ENCODE measurements at places on chromosomes 7 and 10.

DNA sequence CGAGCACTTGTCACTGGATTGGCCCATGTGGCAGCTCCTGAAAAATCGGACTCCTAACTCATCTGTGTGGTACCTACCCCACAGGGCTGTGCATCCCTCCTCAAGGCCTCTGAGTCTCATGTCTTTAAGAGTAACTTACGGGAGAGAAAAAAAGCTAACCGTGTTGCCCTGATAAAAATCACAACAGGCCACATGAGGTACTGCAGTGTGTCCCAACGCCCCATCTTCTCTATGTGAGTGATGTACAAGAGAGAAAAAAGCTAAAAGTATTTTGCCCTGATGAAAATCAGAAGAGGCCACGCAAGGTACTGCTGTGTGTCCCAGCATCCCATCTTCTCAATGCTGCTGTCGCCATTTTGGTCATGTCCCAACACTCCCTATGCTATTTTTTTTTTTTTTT lies 41.2 kb upstream of the ADRB1 start:
- DNase-seq, result no peak

DNA sequence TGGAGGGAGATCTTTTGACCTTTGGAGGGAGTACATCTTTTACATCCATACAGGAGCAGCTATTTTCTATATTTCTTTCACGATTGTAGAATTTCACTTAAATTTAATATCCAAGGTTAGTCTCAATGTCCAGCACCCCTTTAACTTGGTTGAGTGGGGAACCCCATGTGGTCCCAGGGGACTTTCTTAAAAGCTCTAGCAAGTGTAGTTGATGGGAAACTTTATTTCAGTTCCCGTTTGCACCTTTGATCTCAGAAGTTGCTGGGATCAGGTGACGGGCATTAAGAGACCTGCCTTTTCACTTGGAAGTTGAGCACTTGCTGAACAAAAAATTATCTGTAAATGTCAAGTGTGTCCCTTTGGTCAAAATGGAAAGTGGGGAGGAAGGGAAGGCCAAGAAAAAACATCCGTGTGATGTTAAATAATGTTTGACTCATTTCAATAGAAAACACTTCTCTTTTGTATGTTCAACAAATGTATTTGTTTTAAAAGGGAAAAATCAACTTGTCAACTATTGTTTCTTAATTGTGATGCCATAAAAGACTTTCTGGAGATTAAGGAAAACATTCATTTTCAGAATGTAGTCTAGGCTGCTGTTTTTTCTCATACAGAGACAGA lies 370.1 kb upstream of the GALNT17 start:
- no peak for DNase-seq

DNA sequence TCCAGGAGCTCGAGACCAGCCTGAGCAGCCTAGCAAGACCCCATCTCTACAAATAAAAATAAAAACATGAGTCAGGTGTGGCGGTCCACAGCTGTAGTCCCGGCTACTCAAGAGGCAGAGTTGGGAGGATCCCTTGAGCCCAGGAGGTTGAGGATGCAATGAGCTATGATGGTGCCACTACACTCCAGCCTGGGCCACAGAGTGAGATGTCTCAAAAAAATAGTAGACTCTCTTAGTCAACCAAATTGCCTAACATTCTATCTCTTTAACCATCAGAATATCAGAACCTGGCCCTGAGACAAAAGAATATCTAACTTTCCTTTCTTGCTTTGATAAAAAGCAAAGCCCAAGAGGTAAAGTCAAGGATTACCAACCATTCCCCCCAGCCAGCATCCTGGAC lies 35.0 kb upstream of the CUX1 start:
- no peak for DNase-seq

DNA sequence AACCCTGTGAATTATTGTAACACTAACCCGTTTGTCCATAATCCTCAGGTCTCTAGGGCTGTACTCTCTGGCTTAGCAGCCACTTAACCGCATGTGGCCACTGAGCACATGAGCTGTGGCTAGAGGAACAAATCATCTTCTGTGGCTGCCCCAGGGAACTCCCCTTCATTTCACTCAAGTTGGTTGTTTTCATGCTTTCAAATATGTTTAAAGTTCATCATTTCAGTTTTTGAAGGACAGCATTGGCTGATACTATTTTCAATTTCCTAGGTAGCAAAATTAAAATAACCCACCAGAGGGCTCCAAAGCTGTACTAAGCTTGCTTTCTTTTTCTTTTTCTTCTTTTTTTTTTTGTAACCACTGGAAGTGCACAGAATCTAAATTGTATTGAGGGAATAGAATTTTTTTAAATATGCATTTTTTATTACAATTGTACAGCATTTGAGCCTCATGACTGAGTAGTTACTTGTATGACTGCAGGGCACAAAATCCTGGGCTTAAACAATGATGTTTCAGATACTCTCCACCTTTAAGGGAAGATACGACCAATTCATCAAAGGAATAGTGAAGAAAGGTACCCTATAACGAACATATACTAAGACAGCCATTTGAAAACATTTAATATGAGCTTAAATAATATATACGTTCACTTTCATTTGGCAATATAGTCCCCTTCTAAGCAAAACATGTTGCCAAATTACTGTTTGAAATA lies 38.6 kb downstream of the MRC1 start:
- DNase-seq, result no peak

DNA sequence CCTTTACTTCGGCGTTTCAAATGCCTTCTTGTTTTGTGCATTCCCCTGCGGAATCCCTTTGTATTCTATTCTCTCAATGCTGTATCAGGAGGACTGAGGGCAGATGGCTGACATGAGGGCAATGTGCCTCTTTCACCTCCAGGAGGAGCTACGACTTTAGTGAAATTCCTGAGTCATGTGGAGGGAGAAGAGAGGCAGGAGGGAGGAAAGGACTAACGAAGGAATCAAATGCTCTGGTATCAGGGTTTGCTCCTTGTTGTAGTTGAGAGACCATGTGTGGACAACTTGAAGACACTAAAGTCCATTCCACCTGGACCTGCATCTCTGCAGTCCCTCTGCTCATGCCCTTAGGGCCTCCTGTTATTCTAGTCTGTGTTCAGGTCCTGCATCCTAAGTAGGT lies 40.2 kb upstream of the PRSS58 start:
- DNase-seq, result no peak

DNA sequence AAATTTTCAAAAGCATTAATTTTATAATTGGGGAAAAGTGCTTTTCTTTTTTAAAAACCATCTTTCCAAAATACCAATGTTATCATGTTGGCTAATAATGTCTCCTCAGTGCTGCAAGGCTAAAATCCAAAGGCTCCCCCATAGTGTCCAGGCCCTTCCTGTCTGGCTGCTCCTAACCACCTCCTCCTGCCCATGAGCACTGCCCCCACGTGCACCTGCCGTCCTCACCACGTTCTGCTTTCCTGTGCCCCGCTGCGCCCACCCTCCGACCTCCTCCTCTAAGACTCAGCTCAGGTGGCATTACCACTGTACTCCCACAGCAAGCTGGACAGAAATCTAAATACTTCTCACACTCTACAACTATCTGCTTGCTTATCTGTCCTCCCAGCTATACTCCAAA lies 17.7 kb downstream of the PAXIP1 start:
- no peak for DNase-seq

- DNase-seq, result no peak
Measured at GRCh38 chr10:93722550-93722949, 20.2 kb upstream of the FRA10AC1 start.

GRCh38 chr10:127886371-127887051 lies 6.2 kb downstream of the CLRN3 start:
- DNase-seq, result no peak

- no peak for DNase-seq
Measured at GRCh38 chr7:127588019-127588696, at the start of gene ARF5. Gene ARF5, plus strand, starts transcription at chr7:127588411. Its CDS starts 88 bp downstream, at chr7:127588499.

DNA sequence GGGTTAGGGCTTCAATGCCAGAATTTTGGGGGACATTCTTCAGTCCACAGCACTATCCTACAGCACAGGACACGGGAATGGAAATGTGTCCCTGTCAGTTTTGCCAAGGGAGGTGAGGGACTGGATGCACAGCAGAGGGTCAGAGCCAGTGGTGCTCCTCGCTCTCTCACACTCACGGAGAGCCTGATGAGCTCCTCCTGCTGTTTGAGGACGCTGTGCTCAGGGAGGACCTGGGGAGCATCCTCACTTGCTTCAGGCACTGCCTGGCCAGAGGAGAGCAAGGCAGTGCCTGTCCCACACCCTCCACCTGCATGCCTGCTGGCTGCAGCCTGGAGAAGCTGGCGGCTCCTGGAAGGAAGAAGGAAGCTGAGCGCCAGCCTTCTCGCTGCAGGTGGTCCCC lies 58.6 kb downstream of the RAMP3 start:
- DNase-seq, result no peak

GRCh38 chr10:90937645-90938258 lies 16.9 kb upstream of the ANKRD1 start:
- no peak for DNase-seq

- DNase-seq, result no peak
Measured at GRCh38 chr10:116699049-116699448, 43.3 kb downstream of the HSPA12A start.

DNA sequence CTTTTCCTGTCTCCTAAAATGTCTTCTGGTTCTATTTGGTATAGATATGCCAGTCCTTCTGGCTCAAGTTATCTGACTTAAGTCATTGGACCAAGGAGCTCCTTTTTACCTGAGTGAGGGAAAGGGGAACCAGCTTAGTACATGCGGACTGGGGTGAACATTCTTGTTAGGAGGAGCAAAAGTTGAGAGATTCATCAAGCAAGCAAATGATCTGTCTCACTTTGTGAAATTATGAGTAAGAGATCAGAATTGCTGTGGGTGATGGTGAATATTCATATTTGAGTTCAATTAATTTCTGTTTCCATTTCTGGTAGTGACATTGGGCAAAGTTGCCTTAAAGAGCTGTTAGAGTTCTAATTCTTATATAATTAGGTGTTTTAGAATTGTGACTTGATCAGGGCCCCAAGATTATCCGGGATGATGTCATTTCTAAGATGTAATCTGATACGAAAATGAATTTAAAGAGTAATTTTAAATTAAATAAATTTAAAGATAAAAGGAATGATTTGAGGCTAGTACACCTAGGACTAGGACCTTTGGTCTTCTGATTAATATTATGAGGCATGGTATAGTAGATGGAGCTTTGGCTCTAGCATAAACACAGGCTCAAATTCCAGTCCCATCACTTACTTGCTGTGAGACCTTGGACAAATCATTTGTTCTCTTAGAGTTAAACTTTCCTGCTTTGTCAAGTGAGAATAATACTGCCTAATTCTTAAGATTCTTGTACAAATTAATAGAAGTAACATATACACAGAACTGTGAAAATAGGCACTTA lies 60.4 kb upstream of the STRIP2 start:
- DNase-seq, result no peak

GRCh38 chr10:49307921-49308320 lies 9.0 kb downstream of the C10orf71 start:
- DNase-seq, result no peak

DNA sequence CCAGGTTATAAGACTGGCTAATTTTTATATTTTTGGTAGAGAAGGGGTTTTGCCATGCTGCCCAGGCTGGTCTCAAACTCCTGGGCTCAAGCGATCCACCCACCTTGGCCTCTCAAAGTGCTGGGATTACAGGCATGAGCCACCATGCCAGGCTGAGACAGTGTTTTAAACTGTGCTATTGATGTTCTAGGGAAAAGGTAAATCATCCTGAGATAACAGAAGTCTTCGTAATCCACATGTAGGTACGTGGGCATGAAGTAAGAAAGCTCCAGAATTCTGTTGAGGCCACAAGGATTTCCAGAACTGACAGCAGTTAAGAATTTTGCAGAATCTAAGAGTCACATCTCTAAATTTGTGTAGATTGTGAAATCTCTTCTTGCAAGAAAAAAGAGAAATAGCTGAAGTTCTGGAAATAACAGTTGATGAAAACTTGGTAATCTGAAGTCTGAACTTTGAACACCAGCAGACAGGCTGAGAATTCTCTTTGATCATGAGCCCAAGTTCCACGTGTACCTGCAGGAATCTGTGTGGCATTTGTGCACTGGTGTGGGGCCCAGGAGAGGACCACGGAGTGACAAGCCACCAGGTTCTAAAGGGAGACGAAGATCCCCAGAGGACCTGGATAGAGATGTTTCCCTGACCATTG lies 24.6 kb downstream of the C7orf33 start:
- DNase-seq, result no peak

DNA sequence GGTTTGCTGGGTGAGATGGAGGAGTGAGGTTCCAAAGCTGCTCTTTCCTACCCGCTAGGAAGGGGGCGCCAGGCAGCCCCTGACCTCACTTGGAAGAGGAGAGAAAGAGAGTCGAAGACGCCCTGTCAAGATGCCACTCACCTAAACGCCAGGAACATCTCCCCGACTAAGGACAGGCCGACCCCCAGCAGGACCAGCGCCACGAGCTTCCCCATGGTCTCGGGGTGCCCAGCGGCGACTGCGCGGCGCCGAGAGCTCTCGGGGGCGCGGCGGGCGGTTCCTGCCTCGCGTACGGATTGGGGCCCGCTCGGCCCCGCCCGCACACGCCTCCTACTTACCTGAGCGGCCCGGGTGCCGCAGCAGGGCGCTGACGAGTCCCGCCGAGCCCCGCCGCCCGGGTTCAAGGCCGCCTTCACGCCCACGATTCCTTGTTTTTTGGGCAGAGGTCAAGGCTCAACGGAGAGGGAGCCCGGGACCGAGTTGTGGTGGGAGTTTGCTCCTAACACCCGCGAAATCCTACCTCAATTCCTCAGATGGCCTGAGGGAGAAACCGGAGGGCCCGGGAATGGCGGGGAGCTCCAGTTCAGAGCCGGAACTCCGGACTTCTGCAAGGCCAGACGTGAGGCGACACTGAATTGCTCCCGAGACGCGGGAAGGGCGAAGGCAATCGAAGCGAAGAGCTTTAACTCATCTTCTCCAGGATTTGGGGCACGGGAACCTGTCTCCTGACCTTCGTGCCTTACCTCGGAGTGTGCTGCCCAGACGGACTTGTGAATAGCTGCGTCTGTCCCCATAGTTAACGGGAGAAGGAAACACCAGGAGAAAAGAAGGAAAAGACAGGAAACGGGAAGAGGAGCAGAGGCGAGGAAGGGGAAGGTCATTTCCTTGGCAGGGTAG lies at the start of gene PON3:
TSS of gene PON3 (minus strand) at position 240 of the 897 bp plus-strand sequence. CDS start at position 215, 25 bp downstream.
- no peak for DNase-seq

- DNase-seq, result peak; percentile 41
Measured at GRCh38 chr7:98354511-98355249, 46.2 kb downstream of the BAIAP2L1 start.

DNA sequence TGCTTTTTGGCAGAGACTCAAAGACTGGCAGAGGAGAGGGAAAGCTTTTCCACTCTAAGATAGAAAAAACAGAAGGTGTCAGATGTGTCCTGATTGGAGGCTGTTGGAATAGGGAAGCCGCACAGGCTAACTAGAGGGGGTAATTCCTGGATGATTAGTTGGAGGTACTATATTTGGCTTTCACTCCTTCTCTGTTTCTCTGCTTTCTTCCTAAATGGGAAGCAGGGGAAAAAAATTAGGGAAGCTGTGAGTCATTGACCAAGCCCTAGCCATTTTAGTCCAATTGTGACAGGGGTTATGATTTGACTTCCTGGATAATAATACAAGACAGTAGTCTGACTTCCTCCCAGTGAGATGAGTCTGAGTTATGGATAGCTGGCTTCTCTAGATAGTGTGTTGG lies 475.2 kb upstream of the CELF2 start:
- DNase-seq, result no peak

GRCh38 chr7:44685723-44686122 lies 62.9 kb upstream of the ZMIZ2 start:
- DNase-seq, result no peak

- DNase-seq, result no peak
Measured at GRCh38 chr10:110448682-110449418, 48.9 kb upstream of the DUSP5 start.
